ENCODE measurements at places on chromosomes 6 and 20.

DNA sequence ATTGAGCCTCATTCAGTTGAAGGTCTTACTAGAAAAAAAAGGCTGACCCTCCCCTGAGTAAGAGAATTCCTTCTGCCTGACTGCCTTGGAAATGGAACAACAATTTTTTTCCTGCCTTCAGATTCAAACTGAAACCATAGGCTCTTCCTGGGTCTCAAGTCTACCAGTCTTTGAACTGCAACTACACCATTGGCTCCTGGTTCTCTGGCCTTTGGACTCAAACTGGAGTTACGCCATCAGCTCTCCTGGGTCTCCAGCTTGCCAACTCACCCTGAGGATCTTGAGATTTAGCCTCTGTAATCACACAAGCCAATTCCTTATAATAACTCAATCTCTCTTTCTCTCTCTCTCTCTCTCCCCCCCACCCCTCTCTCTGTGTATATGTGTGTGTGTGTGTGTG lies 36.0 kb upstream of the SNX9 start:
- no peak for DNase-seq

GRCh38 chr20:45592574-45593189 lies 13.6 kb upstream of the WFDC8 start:
- peak; percentile 81 for DNase-seq

DNA sequence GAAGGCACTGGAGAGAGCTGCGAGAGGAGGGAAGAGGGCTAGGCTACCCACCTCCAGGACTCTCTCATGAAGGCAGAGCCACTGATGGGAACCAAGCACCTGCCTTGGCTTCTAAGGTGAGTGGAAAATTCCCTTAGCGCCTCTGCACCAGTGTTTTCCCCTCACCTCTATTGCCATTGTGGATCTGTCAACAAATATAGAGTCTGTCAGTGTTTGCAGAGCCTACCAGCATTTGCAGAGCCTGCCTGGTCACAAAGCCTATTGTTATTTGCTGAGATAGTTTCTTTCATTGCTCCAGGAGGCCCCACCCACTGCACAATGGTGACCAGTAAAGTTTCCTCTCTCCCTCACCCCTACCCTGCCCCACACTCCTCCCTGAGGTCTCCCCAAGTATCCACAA lies 141.9 kb downstream of the MRPL14 start:
- no peak for DNase-seq

DNA sequence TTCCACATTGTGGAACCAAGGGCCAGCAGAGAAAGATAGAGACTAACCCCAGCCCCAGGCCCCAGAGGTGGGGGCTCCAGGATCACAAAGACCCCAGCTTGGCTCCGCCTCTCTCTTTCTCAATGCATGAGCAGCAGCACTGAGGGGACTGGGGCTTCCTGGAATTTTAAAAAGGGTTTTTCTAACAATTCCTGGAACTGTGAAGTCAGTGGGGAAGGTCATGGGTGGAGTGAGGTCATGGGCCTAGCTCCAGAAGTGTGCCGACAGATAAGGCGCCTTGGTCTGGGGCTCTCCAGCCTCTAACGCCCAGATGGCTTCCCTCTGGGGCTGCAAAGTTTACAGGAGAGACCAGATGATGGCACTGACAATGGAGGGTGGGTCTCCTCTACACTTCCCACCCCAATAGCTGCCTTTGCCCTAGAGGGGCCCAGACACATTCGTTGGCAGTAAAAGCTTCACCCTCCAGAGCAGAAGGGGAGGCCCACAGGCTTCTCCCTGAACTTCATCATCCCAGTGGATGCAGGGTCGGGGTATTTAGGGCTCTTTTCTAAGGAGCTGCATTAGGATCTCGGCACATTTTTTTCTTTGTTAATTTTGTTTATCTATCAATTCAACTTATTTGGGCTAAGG lies 46.9 kb upstream of the CD93 start:
- DNase-seq, result no peak

DNA sequence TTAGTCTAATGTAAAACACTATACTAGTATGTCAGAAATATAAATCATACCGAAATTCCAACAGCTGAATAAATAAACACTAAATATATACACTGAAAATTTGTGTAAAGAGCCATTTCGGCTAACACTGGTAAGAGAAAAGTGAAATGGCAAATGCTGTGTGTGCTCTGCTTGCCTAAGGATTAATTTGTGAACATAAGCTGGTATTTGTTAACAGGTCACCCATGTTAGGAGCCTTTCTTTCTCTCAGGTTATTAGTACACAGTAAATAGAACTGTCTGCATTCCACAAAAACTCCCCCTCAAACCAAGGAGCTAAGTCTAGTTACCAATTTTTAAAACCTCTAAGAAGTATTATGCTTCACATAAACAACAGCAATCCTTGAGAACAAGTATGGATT lies 27.0 kb downstream of the ELOVL5 start:
- DNase-seq, result no peak

DNA sequence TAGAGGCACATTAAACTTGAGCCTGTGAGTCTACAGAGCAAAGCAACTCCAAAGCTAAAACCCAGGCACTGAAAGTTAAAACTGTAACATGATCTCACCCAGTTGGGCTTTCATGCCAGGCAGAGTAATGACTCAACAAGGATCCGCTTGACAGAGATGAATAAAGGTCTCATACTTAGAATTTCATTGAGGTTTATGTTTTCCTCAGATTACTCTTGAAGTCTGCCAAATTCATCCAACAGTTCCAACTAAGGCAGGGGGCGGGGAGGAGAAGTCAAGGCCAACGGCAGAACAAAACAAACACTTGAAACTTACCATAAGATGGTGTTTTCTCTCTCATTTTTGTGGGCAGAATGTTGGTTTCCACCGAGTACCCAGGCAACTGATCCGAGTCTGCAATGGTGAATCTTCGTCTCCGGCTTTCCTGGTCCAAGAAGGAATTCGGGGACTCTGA lies 54.0 kb upstream of the IPCEF1 start:
- peak; percentile 12 for DNase-seq

DNA sequence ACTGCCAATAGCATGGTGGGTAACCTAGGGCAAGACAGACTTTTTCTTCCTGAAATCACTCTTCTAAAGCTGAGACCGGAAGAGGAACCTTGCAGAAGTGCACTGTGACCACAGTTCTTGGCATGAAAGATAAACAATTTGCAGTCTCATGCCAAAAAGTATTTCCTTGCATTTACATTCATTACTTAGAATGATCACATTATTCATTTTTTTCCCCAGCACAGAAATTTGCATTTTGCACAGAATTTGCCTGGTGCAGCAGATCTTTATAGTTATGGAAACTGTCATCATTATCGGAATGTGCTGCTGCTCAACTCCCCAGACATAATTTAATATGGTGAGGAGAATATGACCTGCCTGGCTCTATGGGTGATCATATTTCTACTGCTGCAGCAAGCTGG lies 42.2 kb upstream of the EDN3 start:
- DNase-seq, result no peak

DNA sequence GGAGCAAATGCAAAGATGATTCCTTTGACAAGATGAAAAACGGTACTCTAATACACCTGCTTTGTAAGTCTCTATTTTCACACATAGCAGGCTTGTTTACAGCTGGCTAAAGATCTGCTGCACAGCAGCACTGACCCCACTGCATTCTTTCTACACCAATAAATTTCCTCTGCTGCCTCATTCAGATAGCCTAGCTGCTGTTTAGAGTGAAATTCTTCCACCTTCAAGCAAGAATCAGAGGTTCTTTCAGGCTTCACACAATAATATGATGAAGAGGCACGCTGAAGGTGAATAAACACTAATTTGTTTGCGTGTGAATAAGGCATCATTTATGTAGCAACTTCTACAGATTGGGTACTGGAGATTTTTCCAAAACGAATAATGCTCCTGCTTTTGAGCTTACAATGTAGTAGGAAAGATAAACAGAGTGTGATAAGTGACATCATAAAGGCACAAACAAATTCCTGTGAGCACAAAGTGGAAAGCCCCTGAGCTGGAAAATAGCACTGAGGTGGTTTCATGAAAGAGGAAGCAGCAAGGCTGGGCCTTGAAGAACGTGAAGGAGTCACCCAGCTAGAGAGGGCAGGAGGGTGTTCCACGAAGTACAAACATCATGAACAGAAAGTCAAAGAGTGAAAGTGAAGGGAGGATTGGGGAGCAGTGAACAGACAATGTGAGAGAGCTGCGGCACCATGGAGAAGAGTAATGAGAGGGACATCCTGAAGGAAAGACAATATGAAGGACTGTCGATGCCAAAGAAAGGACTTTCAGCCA lies 543.4 kb downstream of the CD83 start:
- DNase-seq, result no peak

DNA sequence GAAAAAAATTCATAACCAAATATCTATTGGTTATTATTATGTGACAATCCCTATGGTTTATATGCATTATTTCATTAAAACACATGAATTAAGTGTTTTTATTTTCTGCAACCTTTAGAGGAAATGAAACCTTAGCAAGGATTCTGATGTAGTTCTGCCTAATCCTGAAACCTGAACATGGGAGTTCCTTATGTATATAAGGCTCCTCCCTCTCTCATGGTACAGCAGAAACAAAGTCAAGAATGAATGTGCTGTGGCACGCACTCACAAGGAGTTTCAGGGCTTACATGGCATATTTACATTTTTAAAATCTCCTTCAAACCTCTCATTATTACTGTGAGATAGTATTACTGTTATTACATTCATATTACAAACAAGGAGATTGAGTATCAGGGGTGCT lies 426.4 kb upstream of the CITED2 start:
- DNase-seq, result no peak

GRCh38 chr20:58069796-58070663 lies 158.4 kb downstream of the ANKRD60 start:
- DNase-seq, result no peak

DNA sequence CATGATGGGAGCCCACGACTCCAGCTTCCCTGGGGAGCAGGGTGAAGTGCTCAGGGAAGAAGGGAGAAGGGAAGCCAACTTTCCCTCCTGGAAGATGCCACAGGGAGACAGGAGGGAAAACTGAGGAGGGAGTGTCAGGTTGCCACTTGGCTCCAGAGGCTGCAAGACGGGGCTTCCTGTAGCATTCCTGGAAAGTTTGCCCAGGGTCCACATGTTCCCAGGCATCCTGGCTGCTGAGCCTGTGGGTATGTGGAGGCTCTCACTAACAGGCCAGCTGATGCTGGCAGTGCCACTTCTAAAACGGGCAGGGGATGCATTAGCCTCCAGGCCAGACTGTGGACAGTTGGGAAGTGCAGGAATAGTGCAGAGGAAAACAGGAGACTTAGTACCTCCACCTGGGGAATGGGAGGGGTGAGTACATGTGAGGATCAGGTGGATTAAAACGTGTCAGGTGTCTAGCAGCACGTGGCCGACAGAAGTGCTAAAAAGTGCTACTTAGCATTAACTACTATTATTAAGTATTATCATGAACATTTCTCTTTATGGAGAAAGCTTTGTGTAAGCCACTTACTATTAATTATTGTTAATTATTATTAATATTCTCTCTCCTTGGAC lies 33.2 kb downstream of the BANF2 start:
- no peak for DNase-seq

DNA sequence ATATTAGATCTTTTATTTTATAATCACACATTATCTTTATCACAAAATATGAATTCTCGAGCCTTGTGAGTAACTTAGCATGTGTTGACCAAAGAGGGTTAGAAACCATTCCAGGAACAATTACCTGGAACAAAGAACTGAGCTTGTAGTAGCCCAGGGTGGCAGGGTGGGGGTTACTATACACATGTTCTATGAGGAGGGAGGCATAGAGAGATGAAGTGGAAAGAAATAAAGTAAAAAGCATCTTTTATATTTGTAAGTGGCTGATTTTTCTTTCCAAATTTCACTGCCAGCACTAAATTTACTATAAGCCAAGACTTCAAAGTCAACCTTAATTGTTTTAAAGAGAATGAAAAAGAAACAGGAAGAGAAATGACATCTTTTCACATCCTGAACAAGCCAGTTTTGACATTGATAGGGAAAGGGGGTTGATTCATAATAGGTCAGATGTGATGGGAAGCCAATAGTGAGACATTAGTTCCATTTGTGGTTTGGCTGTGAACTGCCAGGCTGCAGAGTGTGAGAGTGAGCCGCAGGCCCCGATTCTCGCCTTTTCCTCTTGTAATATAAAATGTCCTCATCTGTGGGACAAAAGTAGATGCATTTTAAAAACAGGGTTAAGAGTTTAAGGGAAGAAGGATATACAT lies 52.7 kb upstream of the MYB start:
- DNase-seq, result no peak

DNA sequence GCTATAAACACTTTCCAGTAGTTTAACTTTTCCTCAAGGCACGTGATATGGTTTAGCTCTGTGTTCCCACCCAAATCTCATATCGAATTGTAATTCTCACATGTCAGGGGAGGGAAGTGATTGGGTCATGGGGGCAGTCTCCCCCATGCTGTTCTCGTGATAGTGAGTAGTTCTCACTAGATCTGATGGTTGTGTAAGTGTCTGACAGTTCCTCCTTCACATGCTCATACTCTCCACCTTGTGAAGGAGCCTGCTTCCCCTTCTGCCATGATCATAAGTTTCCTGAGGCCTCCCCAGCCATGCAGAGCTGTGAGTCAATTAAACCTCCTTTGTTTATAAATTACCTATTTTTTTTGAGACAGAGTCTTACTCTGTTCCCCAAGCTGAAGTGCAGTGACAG lies 127.9 kb downstream of the DTNBP1 start:
- no peak for DNase-seq

- no peak for DNase-seq
These were observed 77.9 kb upstream of the TOX2 start for GRCh38 chr20:43836790-43837189.

DNA sequence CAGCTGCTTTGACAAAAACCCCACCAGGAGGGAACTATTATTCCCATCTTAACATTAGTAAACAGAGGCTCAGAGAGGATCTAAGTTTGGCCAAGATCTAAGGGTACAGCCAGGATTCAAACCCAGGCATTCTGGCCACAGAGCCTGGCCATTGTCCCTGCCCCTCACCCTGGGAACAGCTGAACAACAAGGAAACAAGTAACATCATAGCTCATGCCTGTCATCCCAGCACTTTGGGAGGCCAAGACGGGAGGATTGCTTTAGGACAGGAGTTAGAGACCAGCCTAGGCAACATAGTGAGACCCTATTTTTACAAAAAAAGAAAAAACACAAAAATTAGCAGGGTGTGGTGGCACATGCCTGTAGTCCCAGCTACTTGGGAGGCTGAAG lies 27.5 kb downstream of the TOX2 start:
- DNase-seq, result no peak

DNA sequence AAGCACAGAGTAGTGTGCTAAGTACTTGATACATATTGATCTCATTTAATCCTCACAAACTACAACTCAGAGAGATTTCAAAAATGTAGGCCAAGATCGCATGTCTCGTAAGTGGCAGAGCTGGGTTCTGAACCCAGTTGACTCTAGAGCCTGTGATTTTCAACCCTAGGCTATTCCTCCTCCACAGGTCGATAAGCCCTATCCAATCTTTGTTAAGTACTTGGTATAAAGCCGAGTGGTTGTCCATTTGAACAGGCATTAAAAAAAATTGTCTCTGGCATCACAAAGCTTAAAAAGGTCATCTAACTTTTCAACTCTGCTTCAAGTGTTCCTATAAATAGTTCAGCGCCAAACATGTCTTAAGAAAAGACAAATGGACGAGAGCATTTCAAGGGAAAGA lies 37.4 kb downstream of the LYRM4 start:
- no peak for DNase-seq

- DNase-seq, result no peak
These were observed 660.4 kb upstream of the FLRT3 start for GRCh38 chr20:14997791-14998190.

- no peak for DNase-seq
These were observed 32.4 kb downstream of the REV3L start for GRCh38 chr6:111450636-111451035.

GRCh38 chr6:157747370-157747769 lies 75.7 kb upstream of the SNX9 start:
- DNase-seq, result no peak

- no peak for DNase-seq
These were observed 247.1 kb downstream of the HIVEP2 start for GRCh38 chr6:142697922-142698321.
